Heart right ventricle (tissue), 16 donors: ENCODE measurements at places on chromosomes 7 and 10.

DNA sequence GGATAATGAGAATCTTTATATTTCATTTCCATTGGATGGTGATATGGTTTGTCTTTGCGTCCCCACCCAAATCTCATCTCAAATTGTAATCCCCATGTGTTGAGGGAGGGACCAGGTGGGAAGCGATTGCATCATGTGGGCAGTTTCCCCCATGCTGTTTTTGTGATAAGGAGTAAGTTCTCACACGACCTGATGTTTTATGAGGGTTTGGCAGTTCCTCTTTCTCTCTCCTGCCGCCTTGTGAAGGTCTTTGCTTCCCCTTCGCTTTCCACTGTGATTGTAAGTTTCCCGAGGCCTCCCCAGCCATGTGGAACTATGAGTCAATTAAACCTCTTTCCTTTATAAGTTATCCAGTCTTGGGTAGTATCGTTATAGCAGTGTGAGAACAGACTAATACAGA is 59.4 kb downstream of the MTPN start:
- no peak for DNase-seq

DNA sequence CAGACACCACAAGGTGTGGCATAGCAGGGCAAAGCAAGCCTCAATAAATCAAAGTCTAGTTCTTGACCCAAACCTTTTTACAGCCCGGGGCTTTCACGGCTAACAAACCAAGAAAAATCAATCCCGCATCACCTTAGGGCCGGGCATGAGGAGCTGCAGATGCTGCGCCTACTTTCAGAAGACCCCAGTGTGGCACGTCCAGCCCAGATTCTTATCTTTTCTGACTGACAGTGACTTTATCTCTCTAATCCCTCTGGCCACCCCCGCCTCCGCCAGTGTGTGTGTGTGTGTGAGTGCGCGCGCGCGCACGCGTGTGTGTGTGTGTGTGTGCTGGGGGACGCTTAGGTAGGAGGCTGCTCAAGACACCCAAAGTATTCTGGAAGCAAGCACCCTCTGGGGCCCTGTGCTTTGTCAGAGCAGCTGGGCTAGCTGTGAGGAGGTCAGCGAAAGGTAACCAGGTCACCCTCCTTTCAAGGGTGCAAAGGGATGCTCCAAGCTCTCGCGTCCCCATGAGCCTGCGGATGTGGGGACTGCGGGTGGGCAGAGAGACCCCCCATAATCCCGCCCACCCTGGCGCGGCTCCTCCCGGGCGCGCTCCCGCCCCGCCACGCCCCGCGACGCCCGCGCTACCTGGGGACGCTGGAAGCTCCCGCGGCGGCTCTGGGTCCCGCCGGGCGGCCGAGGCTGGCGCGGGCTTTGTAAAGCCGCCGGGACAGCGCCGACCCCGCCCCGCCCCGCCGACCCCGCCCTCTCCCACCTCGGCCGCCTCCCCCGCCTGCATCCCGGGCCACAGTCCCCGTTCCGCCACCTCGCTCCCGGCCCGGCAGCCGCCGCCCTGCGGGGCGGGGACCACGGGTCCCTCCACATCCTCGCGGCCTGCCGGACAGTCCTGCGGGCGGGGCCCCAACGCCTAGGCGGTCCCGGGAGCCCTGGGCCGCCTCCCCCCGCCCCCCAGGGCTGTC is 57.1 kb upstream of the RHOBTB1 start:
- DNase-seq: peak; percentile 17

DNA sequence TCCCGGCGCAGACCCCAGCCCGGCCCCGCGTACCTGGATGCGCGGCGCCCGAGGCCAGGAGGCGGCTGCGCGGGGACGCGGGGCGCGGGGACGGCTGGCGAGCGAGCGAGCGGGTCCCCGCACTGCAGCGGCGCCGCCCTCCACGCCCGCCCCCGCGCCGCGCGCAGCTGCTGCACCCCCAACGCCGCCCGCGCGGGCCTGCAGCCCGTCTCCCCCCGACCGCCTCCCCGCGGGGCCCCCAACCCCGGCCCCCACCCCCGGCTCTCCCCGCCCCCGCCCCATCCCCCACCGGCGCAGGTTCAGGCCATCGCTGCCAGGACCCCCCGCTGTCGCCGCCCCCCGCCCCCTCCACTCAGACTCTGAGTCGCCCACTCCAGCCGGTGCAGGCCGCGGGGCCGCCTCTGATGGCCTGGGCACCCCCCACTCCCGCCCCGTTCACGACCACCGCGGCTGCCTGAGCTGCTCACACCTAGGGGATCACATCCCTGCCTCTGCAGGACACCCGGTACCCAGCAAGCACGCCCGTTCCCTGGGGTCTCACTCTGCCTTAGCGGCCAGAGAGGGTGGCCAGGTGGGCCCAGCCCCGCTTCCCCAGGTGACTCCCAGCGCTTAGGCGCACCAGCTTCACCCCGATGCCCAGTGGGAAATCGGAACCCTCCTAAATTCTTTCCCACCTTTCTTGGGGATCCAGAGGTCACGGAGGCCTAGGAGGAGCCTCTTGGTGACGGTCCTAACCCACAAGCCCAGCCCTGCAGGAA is 13.9 kb upstream of the DNAAF5 start:
- no peak for DNase-seq

DNA sequence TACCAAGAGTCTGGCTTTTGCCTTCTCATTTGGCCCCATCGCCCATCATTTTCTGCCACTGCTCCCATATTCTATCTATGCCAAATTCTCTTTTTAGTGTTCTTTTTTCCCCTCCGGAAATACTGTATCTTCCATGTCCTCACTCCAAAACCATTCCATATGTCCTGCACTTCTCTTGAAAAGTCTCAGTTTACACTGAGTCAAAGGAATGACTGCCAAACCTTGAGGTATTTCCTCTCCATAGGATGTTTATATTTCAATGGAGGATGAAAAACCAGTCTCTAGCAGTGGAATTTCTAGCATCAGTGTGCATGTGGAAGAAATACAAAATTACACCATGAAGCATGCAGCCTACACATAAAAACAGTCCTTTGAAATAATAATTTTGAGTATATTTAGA is 121.4 kb upstream of the PHYHIPL start:
- DNase-seq: no peak

GRCh38 chr7:151379193-151379520 is 30.7 kb downstream of the WDR86 start:
- DNase-seq: no peak

- DNase-seq: no peak
Measured at GRCh38 chr10:72088889-72089575, 681 bp upstream of the SPOCK2 start.

DNA sequence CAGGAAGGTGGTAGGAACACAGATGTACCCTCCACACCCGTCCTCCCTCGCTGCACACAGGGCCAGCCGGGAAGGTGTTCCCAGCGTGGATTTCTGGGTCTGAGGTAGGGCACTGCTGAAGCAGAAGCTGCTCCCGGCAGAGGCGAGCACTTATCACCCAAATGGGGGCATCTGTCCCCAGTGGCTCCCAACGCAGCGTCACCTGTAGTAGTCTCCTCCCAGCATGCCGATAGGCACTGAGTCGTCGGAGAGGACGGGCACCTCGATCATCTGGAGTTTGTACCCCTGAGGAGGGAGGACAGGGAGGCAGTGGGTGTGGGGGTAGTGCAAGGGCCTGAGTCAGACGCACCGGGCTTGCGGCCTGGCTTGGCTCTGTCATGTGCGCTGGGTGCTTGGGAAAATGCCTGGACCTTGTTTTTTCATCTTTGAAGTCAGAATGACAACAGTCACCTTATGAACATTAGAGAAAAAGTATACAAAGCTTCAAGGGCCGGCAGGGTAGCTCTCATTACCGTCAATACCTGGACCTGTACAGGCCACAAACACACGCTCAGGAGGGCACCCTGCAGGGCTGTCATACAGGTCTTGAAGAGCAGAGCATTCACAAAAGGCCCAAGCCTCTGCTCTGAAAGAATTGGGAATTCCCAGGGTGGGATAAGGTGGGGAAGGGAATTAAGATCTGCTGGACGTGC is 3.1 kb upstream of the PYROXD2 start:
- no peak for DNase-seq

DNA sequence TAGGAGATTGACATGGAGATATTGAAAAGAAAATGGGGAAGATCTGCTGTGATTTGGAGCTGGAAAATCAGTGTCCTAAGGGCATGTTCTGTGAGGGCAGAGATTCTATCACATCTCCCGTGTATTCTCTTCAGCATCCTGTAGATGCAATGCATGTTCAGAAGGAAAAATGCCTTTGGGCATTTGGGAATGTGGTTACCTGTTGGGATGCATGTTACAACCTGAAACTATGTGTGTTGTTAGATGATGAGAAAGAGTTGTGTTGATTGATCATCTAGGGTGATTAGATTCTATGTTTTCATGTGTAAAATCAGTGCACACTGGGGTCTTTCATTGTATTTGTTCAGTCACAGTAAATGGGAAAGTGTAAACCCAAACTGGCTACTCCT is 14.7 kb downstream of the CUZD1 start:
- no peak for DNase-seq

- DNase-seq: no peak
Measured at GRCh38 chr10:48430402-48430993, 124.0 kb downstream of the MAPK8 start.

- DNase-seq: no peak
Measured at GRCh38 chr7:83149466-83149865, 13.2 kb downstream of the PCLO start.

GRCh38 chr10:19451356-19451755 is 364.9 kb upstream of the PLXDC2 start:
- no peak for DNase-seq

GRCh38 chr7:14340393-14341074 is 351.1 kb upstream of the ETV1 start:
- no peak for DNase-seq

GRCh38 chr7:150968056-150968733 is 9.9 kb downstream of the KCNH2 start:
- DNase-seq: no peak

- DNase-seq: no peak
Measured at GRCh38 chr7:32506266-32507054, 11.2 kb downstream of the AVL9 start.

DNA sequence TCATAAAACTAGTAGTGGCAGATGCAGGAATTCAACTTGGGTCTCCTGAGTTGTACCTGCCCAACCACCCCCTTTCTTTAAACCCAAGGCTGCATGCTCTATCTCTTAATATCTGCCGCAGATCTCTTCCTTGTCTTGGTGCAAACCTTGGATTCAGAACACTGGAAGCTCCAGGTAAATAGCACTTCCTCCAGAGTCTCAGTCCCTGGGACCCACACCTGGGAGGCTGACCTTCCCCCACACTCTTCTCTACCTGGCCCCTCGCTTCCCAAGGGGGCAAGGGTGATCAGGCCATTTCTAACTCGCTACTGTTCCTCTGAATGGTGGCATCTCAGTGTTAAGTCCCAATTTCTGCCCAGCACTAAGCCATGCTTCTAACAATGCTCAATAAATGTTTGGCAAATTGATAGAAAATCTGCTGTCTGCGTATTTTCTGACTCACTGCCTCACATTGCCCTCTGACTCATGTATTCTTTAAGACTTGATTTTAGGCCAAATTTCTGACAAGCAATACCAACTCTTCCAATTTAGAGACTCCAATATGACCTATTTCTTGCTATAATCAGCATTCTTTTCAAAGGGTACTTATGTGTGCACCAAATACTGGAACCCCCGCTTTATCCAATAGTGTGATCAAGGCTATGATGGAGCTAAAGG is 68.0 kb upstream of the PPP1R3C start:
- DNase-seq: no peak

DNA sequence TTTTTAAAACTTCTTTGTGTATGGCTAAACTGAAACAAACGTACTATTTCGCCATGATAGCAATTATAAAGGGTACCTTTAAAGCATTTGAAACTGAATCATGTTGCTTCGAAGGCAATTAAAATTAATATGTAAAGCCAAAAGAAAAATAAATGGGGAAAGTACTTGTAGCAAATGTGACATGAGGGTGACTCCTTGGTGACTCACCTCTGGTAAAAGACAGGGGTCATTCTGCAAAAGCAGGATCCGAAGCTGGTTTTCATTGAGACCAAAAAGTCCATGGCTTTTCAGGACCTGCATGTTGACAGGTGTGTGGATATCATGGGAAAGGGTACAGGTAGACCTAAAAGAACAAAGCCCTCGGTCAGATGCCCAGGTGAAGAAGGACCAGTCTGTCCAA is 1.5 kb downstream of the ZC3HAV1L start:
- DNase-seq: no peak

- no peak for DNase-seq
Measured at GRCh38 chr7:158353606-158354570, 233.7 kb downstream of the PTPRN2 start.

DNA sequence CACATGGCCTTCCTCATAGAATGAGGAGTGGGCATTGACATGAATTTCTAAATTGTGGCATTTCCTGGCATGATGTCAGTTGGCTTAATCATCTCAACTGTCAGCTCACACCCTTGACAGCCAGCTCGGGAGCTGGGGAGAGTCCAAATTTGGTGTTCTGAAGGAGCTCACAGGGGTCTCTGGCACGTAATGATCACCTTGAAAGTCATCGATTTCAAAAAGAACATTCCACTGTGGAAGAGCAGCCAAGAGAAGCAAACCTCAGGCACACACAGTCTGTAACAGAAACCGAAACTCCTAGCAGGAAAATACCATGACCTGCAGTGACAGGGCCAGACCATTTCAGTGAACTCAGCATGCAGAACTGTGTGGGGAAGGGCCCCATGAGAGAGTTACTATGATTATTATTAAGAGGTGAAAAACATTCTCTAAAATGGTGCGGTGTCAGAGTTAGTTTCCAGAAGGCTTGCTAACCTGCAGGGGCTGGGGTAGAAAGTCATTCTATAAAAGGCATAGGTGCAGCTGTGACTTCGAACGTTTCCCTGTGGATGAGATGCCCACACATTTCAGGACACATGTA is 26.4 kb upstream of the KLF6 start:
- peak; percentile 54 for DNase-seq

GRCh38 chr7:83987764-83988163 is 206.8 kb downstream of the SEMA3A start:
- DNase-seq: no peak

DNA sequence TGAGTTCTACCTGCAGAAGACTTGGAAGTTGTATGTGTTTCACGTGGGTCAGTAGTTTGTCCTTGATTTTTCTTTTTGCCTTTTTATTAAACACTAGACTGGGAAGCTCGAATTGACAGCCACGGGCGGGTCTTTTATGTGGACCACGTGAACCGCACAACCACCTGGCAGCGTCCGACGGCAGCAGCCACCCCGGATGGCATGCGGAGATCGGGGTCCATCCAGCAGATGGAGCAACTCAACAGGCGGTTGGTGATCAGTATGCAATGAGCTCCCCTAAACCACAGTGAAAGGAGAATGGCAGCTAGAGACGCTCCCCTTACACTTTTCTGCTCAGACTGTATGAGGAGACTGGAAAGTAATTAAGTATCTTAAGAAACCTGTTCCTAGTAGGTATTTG is 126.7 kb upstream of the STK17A start:
- no peak for DNase-seq

GRCh38 chr7:30925913-30926312 is 14.3 kb downstream of the AQP1 start:
- no peak for DNase-seq

DNA sequence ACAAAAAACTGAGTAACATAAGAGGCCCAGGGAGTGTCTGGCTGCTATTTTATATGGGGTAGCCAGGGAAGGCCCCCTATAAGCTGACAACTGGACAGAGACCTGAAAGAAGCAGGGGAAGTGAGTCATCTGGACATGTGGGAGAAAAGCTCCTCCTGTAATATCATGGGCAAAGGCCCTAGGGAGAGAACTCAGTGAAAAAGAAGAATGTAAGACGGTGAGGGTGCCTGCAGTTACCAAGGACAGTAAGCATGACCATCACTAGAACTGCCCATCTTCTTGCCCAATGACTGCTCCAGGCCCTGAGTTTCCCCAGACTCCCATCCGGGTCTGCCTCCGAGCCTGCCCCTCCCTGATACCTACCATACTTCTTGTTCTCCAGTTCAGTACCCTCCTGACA is 2.3 kb downstream of the ELMO1 start:
- DNase-seq: no peak

- no peak for DNase-seq
Measured at GRCh38 chr10:103895411-103896186, 22.4 kb downstream of the STN1 start.
